T follicular helper cell (primary cell): ENCODE measurements at places on chromosomes 16 and 17.

DNA sequence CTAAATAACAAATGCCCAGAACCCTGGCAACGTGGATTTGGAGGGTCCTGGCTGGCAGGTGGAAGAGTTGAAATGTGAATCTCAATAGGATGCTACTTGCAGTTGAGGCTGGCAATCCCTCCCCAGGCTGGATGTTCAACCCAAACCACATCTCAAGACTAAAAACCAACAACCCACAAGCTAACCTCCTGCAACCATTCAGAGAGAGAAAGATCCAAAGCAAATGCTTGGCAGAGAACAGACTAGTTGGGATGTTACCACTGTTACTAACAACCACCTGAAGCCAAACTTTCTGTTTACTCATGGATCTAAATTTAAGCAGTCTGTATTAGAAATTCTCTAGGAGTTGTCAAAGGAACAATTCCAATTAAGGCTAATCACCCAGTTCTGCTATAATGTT, 27.9 kb downstream of the SMG6 start:
- no peak for DNase-seq

- no peak for DNase-seq
These were observed 385.2 kb downstream of the NPIPA8 start for GRCh38 chr16:17951378-17951777.

DNA sequence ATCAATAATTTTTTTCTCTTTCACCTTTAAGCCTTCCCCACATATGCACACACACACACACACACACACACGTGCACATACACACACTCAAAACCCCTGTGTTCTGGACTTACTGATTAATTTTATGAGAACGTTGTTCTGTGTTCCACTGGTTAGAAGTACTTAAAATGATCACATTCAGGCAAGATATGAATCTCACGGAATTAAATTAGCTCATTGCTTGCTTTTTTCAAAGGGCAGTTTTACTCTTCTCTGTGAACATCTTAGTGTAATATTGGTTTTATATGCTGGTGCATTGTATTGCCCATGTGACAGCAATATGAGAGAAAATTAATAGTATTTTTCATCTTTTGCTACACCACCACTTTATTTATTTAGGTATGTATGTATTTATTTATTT, 377.3 kb upstream of the RBFOX1 start:
- no peak for DNase-seq

- no peak for DNase-seq
These were observed 1.2 kb upstream of the NARF start for GRCh38 chr17:82457073-82457928.

- no peak for DNase-seq
These were observed 15.6 kb upstream of the IL4R start for GRCh38 chr16:27298132-27298531.

DNA sequence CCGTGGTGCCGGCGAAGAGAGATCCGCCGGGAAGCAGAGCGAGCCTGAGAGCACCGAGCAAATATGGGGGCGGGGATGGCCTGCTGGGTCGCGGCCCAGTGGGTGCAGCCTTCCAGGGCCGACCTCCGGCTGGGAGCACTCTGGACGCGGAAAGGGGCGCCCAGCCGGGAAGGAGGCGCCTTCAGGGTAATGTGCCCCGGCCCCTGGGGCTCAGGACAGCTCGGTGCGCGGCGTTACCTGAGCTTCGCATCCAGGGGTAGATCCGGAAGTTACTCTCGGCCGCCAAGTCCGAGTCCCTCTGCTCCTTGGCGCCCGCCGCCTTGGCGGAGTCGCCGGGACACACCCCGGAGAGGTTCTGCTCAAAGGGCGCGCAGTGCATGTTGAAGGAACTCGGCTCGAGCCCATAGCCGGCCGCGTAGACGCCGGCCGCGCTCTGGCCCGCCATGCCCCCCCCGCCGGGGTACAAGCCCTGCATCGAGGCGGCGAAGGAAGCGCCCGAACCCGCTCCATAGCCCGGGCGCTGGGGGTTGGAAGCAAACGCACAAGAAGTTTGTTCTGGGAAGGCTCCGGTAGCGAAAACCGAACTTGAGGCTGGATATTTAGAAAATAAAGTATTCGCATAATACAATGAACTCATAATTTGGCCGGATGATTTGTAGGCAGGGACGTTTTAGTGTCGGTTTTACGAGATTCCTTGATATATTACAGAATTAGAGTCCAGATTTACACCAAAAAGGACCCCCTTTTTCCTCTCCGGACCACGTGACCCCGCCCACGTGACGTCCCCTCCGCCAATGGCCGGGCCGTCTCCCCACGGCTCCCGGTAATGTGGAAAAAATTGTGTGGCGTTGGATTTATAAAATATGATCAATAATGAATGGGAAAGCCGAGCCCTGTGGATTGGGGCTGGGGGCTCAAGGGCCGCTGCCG, at the start of gene HOXB7:
TSS of gene HOXB7 (minus strand) at position 736 of the 930 bp plus-strand sequence. CDS start at position 637, 99 bp downstream.
- DNase-seq, result no peak

DNA sequence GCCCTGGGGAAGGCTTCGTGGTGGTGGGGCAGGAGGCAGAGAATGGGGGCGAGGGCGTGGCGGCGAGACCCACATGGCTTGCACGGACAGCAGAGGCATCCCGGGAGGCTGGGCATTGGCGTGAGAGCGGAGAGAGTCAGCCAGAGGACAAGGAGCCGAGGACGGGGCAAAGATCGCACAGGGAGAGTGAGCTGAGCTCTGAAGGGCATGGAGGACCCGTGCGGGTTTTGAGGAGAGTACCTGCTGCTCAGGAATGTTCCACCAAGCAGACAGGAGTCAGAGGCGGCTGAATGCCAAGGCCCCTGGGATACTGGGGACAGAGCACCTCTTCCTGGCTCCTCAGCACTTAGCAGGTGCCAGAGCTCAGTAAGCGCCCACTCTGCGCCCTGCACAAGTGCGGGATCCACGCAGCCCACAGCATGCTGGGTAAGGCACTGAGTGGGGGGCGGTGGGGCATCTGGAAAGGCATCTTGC, 47.8 kb downstream of the ARHGAP27 start:
- no peak for DNase-seq

GRCh38 chr17:54521137-54521536, 379.5 kb upstream of the TOM1L1 start:
- DNase-seq, result no peak

- DNase-seq, result no peak
These were observed 4.4 kb downstream of the NOL3 start for GRCh38 chr16:67174706-67175231.

GRCh38 chr16:85330694-85331188, 218.5 kb upstream of the CIBAR2 start:
- no peak for DNase-seq

- DNase-seq, result no peak
These were observed 39.9 kb downstream of the DHRS7B start for GRCh38 chr17:21166595-21167210.

GRCh38 chr17:34370376-34370996, 7.5 kb upstream of the CCL1 start:
- no peak for DNase-seq

DNA sequence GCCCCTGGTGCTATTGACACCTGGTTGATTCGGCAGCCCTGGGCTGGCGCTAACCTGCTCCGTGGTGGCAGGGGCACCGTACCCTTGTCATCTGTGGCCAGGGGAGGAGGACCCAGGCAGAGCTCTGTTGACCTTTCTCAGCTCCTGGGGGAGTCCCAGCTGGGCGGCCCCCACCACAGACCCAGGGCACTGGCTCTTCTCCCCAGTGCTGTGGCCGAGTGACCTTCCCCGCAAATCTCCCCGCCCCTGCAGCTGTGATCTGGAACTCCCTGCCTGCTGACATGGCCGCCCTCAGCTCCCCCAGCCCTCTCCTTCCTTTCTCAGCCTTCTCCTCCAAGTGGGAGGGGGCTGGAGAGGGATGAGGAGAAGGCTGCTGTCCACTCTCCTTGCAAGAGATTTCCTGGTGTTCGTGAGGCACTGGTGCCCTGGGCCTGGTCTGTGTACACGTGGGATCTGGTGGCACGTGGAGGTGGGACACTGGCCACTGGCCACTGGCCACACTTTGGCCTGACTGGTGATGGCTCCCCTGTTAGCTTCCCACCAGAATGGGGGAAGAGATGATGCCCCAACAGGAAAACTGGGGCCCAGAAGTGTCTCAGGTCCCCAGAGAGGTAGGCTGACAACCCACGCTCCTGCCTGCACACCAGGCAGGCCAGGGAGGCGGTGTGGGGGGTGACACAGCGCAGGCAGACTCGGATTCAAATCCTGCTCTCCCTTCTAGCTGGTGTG, 8.2 kb downstream of the FMNL1 start:
- no peak for DNase-seq

GRCh38 chr16:15618392-15618791, 24.6 kb downstream of the MARF1 start:
- no peak for DNase-seq

DNA sequence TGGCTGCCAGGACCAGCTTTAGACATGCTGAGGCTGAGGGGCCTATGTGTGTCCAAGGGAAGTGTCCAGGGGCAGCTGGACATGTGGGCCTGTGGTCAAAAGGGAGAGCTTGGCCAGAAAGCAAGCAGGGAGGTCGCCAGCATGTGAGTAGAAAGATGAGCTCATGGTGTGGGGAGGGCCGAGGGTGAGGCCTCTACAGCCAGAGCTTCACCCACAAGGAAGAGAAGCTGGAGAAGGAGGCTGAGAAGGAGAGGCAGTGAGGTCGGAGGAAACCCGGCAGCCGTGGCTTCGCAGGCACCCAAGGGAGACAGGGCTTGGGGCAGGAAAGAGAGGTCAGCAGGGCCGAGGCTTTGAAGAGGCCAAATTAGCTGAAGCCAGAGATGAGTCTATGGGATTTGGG, 4.0 kb upstream of the HSD11B2 start:
- DNase-seq, result no peak

DNA sequence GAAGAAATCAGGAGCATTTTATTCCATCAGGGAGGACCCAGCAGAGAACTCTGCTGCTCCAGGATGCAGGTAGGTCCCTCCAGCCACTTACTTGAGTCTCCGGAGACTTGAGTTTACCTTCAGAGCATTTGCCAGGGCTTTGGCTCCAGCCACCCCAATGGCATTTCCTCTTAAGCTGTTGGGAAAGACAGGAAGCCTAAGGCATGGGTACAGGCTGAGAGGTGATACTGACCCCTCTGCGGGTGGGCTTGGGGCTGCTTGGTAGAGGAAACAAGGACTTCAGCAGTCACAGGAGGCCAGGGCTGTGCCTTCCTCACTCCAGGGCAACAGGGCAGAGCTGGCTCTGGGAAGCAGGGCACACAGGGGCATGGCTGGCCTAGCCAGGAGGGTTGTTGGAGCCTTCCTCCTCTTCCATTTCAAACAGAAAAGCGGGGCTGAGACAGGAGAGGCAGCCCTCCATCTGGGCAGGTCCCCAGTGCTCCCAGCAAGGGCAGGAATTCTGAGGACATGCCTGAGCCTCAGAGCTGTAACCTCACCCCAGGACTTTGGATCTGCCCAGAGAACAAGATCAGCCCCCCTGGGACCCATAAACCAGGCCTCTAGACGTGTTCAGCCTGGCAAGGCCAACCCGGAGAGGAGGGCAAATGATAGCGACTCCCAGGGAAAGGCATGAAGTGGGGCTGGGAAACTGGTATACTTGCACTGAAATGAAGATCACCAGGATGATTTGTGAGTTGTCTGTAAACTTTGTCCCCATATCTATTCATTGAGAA, 34.4 kb downstream of the NLRC3 start:
- DNase-seq, result no peak

DNA sequence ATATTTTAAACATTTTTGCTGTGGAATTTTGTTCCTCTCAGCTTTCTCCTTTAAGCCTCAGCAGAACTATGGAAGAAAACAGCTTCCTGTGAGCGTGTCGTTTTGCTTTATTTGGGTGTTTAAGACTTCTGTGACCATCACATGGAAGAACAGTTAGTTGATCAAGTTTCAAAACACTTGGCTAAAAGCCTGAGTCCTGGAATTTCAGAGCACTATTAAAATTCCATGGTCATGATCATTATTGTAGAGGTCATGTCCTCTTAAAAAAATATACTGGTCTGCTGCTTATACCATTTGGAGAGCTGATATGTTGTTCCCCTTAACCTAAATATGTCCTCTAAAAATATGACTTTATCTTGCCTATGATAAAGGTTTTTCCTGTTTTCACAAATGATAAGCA, 12.6 kb upstream of the CDR2 start:
- DNase-seq, result no peak

- no peak for DNase-seq
These were observed 2.8 kb downstream of the PRKAR1A start for GRCh38 chr17:68514831-68515635.

- no peak for DNase-seq
These were observed 11.7 kb downstream of the RHBDL3 start for GRCh38 chr17:32277284-32277683.
